ENCODE measurements at places on chromosomes 6 and 20. TPM values are rescaled to one million over a fixed set of nuclear protein-coding genes. Genes with fewer than 3 reads are reported as not detected.
A peak's percentile ranks its signal among the peaks of the same experiment; 100 is the strongest.

Gene HMGCLL1
- total RNA-seq, result not detected

GRCh38 chr20:59802471-59803221, 130.8 kb downstream of the SYCP2 start:
- H3K4me1 ChIP-seq, result no peaks in the 10 kb centered on the region
- no peak overlapping the region for H3K27ac ChIP-seq
- no peaks in the 10 kb centered on the region for H3K27me3 ChIP-seq
- no peak overlapping the region for H3K4me3 ChIP-seq
- DNase-seq, result no peak
- H3K36me3 ChIP-seq, result no peaks in the 10 kb centered on the region

Gene KCNK5
- total RNA-seq, result not detected

DNA sequence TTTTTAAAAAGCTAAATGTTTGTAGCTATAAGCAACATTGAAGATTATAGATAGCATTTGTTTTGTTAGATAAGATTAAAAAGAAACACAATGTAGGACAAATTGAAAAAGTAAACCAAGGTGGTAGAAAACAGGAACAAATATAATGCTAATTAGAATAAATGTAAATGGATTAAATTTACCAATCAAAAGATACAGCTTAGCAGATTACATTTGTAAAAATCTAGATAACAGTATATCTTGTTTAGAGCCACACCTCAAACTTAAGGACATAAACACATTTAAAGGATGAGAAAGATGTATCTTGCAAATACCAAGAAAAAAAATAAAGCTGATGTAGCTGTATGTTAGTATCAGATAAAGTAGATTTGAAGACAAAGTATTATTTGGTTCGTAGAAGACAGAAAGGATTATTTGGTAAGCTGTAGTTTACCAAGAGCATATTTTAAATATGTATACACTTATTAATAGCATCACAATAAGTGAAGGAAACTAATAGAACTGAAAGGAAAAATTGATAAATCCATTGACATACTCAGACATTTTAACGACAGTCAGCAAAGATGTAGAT, 107.2 kb downstream of the TULP4 start:
- no peaks in the 10 kb centered on the region for H3K4me1 ChIP-seq
- DNase-seq, result no peak
- no peaks in the 10 kb centered on the region for H3K36me3 ChIP-seq
- no peak overlapping the region for H3K27ac ChIP-seq
- H3K27me3 ChIP-seq, result no peaks in the 10 kb centered on the region

GRCh38 chr6:3617681-3618311, 133.7 kb downstream of the PXDC1 start:
- H3K4me3 ChIP-seq, result no peak overlapping the region
- no peak for DNase-seq
- no peaks in the 10 kb centered on the region for H3K4me1 ChIP-seq

DNA sequence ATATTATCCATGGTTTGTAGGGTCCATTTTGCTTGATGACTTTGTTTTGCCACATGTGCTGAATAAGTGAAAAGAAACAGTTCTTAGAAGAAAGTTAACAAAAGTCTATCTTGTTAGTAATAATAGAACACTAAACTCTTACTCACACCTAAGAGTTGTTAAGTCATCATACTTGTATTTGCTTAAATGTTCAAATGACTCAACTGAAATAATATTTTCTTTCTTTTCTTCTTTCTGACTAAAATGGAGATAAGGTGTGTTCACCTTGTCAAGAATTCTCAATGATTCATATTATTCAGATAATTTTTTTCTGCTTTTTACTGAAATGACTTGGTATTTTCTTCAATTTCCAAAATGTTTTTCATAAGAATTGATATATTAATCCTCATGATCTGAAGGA, 327.2 kb downstream of the HTR1B start:
- no peaks in the 10 kb centered on the region for H3K4me1 ChIP-seq
- no peaks in the 10 kb centered on the region for H3K36me3 ChIP-seq
- no peak for DNase-seq
- H3K4me3 ChIP-seq, result no peak overlapping the region
- H3K27ac ChIP-seq, result no peak overlapping the region

DNA sequence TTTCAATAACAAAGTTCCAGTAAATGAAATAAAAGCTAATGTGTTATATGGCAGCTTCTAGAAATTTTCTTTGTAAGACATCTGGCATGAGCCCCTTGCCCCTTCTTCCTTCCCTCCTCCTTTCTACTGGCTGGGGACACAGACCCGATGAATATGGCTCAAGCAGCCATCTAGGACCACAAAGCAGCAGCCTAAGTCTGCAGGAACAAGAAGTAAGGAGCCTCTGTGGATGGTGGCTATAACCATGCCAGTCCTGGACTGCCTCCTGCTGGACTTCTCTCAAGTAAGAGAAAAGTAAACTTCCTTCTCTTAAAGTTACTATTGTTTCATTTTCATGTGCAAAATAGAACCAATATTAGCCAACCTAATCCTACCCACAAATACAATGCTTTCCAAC, 114.9 kb upstream of the DST start:
- no peak overlapping the region for H3K27ac ChIP-seq
- H3K4me3 ChIP-seq, result no peak overlapping the region
- no peaks in the 10 kb centered on the region for H3K27me3 ChIP-seq
- H3K36me3 ChIP-seq, result no peaks in the 10 kb centered on the region
- no peaks in the 10 kb centered on the region for H3K4me1 ChIP-seq

DNA sequence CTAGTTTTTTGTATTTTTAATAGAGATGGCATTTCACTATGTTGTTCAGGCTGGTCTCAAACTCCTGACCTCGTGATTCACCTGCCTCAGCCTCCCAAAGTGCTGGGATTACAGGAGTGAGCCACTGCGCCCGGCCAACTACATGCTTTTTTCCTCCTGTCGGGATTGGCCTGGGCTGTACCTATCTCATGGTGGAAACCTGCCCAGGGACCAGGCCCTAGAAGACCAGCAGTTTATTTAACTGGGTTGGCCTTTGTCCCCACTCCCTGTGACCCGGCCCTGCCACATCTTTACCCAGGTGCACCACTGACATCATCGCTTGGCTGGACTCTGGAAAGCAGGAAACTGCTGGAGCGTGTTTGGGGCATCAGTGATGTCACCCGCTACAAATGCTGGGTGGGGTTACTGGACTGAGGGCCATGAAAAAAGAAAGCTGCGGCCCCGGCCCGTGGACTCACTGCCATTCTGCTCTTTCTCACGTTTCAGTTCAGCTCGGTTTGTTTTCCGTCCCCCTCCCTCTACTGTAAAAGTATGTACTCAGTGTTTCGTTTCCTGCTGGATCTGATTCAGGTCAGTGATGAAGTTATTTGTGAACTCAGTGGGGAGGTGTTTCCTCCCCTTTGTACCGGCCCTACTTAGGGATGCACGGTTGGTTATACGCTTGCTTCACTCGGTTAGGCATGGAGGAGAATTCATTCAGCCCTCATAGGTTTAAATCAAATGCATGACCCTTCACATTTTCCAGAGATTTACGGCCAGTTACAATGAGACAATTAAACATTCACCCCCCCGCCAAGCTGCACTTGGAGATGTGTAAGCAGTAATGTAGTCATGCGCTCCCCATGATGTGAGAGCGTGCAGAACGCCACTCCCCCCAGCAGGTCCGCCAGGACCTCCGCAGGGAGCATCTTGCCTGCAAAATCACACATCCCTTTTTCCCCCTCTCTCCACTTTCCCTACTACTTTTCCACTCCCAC, 179.3 kb downstream of the MTHFD1L start:
- H3K4me1 ChIP-seq, result no peaks in the 10 kb centered on the region
- H3K27me3 ChIP-seq, result no peaks in the 10 kb centered on the region
- no peak for DNase-seq
- H3K4me3 ChIP-seq, result no peak overlapping the region

DNA sequence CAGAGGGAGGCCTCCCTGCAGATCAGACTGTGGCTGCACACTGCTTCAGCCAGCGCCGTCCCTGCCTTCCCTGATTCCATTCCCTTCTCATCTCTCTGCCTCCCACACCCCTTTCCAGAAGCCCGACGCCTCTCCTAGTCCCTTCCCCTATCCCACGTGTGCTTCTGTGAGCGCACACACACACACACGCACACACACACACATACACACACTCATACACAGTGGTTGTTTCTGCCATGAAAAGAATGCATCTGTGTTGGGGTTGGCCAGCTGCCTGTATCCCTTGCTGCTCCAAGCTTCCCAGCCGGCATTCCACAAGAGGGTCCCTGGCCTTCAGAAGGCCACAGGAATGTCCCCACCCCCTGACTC, 51.7 kb downstream of the MOCS1 start:
- no peak for DNase-seq
- no peaks in the 10 kb centered on the region for H3K27me3 ChIP-seq
- no peaks in the 10 kb centered on the region for H3K36me3 ChIP-seq
- H3K4me3 ChIP-seq, result no peak overlapping the region

DNA sequence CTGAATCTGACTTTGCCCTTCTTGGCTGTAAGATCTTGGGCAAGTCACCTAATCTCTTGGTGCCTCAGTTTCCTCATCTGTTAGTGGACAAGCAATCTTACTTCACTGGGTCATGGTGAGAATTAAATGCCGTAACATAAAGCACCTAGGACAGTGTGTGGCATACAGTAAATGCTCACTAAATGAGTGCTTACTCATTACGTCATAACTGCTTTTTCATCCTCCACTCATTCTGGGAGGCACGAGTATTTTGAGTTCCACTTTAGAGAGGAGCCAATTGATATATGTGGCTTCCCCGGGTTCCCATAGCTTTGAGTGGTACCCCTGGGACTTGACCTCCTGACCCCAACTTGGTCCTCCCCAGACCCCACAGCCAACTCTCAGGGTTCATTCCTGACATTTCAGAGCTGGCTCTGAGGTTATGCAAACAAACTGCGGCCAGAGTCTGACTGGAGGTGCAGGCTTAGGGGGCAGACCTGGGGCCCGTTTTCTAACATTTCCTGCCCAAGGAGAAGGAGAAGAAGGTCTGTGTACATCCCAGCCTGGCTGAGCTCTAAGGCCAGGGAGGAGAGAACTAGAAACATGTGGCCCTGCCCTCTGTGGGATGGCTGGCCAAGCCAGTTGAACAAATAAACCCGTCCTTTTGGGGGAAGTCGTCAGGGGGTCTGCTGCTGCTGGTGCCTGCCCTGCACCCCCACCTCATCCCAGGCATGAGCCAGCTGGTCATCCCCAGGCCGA, 5.8 kb downstream of the ANGPT4 start:
- H3K4me1 ChIP-seq, result peaks cover 9% of the 10 kb centered on the region
- H3K4me3 ChIP-seq, result no peak overlapping the region
- no peak for DNase-seq
- H3K27me3 ChIP-seq, result no peaks in the 10 kb centered on the region

- no peaks in the 10 kb centered on the region for H3K4me1 ChIP-seq
- H3K27ac ChIP-seq, result no peak overlapping the region
- no peak overlapping the region for H3K4me3 ChIP-seq
- DNase-seq, result no peak
- no peaks in the 10 kb centered on the region for H3K36me3 ChIP-seq
- no peaks in the 10 kb centered on the region for H3K27me3 ChIP-seq
Observed at GRCh38 chr6:131784561-131784960, 23.3 kb upstream of the ENPP1 start.

- DNase-seq, result no peak
- peak overlapping the region; percentile 44 for H3K4me3 ChIP-seq
- H3K4me1 ChIP-seq, result peaks cover 8% of the 10 kb centered on the region
- H3K27ac ChIP-seq, result no peak overlapping the region
- H3K36me3 ChIP-seq, result no peaks in the 10 kb centered on the region
Observed at GRCh38 chr6:153130515-153131036, 506 bp downstream of the RGS17 start.

Gene SMLR1
- not detected for total RNA-seq

Gene TP53TG5
- not detected for total RNA-seq

Gene AURKA
- 3.9 TPM for total RNA-seq

Gene GCM1
- total RNA-seq, result 0.57 TPM

DNA sequence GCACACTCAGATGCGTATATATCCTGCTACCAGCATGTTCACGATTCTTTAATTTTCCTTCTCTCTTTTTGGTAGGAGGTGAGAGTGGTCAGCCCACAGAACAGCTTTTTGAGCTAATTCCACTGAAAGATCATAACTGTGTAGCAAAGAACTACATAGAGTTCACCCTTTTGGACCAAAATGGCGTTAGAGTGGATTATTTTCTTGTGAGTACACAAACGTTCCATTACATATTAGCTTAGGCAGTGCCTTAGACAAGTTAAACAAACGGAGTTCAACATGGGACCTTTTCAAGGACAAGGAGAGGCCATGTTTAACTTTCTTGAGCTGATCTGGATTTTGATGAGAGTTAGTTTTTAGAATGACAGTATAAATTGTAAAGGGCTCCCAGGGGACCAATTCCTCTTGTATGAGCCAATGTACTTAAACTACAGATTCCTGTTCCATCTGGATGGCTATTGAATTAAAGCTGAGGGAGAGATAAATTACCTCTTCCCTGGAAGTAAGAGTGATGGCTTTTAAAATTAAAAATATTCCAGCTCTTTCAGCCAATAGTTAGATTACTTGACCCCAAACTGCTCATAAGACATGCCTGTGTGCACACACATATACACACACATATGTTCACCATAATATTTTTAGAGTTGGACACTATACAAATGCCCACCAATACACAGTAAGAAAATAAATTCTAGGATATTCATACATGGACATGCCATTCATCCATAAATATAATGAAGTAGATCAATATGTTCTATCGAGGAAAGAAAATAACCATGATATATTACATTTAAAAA, 25.6 kb upstream of the ARMH2 start:
- no peaks in the 10 kb centered on the region for H3K4me1 ChIP-seq
- H3K4me3 ChIP-seq, result no peak overlapping the region
- DNase-seq, result no peak
- peak overlapping the region; percentile 52 for H3K27ac ChIP-seq
- H3K36me3 ChIP-seq, result peaks cover 97% of the 10 kb centered on the region

DNA sequence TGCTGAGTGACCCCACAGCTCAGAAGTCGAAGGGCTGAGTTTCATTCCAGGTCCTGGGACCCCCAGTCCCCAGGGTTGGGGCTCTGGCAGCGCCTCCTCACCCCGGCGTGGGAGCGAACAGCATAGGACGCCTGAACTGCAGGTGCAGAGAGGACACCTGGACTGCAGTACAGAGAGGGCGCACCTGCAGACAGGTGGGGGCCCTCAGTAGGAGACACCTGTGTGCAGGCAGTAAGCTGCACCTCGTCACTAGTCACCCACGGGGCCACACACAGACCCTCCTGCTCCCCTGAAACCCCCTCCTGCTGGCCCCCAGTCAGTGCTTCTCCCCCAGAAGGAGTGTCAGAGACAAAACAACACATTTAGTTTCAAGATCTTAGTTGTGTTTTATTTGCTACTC, 8.6 kb upstream of the NKAIN4 start:
- H3K27me3 ChIP-seq, result no peaks in the 10 kb centered on the region
- no peak for DNase-seq
- no peaks in the 10 kb centered on the region for H3K36me3 ChIP-seq
- no peak overlapping the region for H3K27ac ChIP-seq
- no peak overlapping the region for H3K4me3 ChIP-seq
- H3K4me1 ChIP-seq, result no peaks in the 10 kb centered on the region

GRCh38 chr6:1850121-1850839, 240.6 kb downstream of the FOXC1 start:
- no peaks in the 10 kb centered on the region for H3K36me3 ChIP-seq
- peaks cover 7% of the 10 kb centered on the region for H3K4me1 ChIP-seq
- H3K27me3 ChIP-seq, result no peaks in the 10 kb centered on the region
- H3K4me3 ChIP-seq, result no peak overlapping the region
- H3K27ac ChIP-seq, result no peak overlapping the region

Gene C6orf141
- not detected for total RNA-seq

GRCh38 chr6:70819646-70820045, 137.2 kb downstream of the B3GAT2 start:
- H3K27ac ChIP-seq, result no peak overlapping the region
- DNase-seq, result no peak
- peaks cover 7% of the 10 kb centered on the region for H3K36me3 ChIP-seq
- H3K27me3 ChIP-seq, result no peaks in the 10 kb centered on the region

Gene SIRPA
- 10.2 TPM for total RNA-seq
